ENCODE measurements at places on chromosomes 12 and 14.

GRCh38 chr14:70422538-70422937 is 5.6 kb upstream of the SYNJ2BP start:
- DNase-seq: no peak

DNA sequence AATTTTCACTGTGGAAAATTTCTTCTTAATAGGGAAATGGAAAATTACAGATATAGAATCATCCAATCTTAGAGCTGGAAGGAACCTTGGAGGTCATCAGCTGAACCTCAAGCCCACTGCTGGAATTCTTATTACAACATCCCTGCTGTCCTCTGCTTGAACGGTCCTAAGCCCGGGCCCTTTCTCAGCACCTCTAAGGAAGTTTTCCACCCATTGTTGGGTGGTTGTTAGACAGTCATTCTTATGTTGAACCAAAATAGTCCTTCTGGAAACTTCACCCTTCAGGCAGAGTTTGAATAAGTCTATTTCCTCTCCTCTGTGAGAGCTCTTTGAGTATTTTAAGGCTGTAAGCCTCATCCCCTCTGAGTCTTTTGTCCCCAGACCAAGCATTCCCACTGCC is 70.7 kb downstream of the ZFP36L1 start:
- DNase-seq: no peak

GRCh38 chr14:93962701-93963601 is 13.4 kb downstream of the ASB2 start:
- DNase-seq: no peak

- DNase-seq: no peak
Observed at GRCh38 chr12:76874491-76875190, 4.2 kb downstream of the CSRP2 start.

GRCh38 chr14:29078810-29079522 is 312.4 kb downstream of the FOXG1 start:
- DNase-seq: no peak

Measured in stimulated activated CD4-positive, alpha-beta T cell treated with anti-CD3 and anti-CD28 coated beads, Interleukin-15, amount 100 ng/mL, for 1 hour (primary cell).